Activated T-helper 1 cell treated with Interleukin-2 at 50 U/mL for 16 hours (primary cell): ENCODE measurements at places on chromosomes 2 and 18.
A peak's percentile ranks its signal among the peaks of the same experiment; 100 is the strongest.

DNA sequence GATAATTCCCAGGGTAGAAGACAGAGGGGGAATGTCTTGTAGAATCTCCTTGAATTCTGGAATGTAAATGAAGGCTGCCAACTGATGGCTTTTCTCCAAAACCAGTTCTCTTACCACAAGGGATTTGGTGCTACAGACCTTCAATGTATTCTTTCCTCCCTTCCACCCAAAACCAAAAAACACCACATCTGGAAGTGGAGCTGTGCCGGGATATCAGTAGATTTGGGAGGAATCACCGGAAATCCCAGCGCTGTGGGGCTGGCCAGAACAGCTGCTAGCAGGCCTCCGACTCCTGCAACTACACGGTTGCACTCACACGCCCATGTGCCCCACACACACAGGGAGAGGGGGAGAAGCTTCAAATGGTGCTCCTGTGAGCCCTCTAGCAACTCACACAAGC lies 45.7 kb downstream of the RPL31 start:
- no peak for DNase-seq

- DNase-seq: no peak
Observed at GRCh38 chr18:9869715-9870430, 15.9 kb upstream of the TXNDC2 start.

DNA sequence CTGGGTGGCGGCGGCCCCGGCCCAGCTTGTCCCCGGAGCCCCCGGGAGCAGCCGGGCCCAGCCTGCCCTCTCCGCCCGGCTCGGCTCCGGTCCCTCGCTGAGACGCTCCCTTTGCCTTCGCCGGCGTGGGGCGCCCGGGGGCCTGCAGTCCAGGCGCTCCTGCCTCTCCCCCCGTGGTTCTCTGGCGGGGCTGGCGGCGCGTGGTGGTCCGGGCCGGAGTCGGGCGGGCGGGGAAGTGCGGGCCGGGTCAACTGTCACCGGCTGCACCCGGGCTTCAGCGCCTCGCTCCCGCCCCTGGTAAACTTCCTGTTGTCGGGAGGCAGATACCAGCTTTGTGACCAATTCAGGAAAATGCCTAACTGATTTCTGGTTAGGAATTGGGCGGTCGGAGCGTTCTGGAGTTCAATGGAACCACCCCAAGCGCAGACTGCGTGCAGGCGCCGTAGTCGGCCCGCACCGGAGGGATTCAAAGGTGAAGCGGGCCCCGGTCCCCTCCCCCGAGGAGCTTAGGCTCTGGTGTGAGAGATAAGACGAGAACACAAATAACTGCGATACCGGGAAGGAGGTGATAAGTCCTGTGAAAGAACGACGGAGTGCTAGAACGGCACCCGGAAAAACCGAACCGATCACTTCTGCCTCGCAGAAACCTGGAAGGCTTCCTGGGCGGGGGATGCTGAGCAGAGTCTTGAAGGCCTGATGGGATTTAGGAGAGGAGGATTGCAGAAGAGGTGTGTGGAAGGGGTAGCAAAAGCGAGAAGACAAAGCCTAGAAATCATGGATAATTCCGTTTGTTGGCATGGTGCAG lies 891 bp downstream of the CAB39 start:
- peak; percentile 24 for DNase-seq

DNA sequence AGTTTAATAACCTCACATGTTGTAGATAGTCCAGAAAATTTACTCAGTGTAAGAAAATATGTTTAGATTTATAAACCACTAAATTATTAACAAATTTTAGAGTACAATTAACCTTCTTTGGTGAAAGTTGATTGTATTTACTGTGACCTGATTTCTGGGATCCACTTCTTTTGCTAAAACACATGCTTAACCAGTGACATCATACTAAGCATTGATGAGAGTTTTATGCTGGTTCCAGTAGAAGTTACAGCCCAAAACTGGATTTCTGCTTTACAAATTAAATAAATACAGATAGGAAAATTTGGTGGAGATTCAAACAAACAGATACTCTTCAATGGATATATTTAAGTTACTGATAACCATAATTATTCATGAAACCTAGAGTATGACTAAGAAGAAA lies 40.9 kb downstream of the RBBP8 start:
- DNase-seq: no peak

DNA sequence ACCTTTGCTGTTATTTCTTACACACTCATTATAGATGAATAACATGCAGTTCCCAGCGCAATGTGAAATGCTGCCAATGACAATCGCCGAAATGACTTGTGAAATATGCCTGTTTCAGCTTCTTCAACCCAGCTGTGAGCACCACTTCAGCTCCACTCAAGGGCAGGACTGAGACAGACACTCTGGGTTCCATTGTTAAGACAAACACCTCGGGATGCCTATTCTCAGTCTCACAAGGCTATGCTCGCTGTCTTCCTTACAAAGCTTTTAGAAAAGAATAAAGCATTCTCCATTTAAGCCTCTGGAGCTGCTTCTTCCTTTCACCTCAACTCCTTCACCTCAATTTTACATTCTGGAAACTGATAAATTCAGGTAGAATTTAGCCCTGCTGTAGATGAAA lies 4.2 kb downstream of the CBLN2 start:
- DNase-seq: no peak

- no peak for DNase-seq
Observed at GRCh38 chr2:136351684-136352083, 233.7 kb upstream of the CXCR4 start.

DNA sequence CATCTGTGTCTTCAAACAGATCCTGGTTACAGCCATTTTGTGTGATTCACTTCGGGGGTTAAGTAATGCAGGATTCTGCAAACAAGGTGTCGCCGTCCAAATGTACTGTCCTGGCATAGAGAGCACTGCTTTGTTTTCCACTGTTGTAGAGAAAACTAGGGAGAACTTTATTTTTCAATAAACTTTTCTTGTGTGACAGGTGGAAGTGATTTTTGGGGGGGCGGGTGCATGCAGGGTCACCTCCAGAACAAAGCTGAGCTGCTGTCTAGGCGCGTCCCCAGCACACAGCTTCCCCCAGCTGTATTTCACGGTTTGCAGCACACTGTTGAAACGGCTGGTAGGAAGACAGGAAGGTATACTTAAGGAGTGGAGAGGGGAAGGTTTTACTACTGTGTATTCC lies 200.6 kb downstream of the MGAT5 start:
- DNase-seq: no peak

DNA sequence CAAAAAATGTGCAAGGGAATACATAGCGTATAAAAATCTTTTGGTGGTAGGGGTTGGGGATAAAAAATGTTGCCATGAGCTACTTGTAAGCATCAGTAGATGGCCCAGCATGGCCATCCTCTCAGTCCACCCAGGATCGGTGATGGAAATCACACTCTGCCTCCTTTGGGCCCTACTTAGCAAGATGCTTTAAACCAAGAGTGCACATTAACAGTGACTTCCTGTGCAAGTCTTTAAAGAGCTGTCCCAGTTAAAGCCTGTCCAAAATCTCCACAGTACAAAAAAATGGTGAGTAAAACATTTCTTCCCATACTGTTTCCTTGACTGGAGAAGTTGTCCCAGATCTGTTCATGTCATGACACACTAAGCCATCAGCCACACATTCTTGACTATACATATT lies 18.0 kb downstream of the ANKRD44 start:
- no peak for DNase-seq

DNA sequence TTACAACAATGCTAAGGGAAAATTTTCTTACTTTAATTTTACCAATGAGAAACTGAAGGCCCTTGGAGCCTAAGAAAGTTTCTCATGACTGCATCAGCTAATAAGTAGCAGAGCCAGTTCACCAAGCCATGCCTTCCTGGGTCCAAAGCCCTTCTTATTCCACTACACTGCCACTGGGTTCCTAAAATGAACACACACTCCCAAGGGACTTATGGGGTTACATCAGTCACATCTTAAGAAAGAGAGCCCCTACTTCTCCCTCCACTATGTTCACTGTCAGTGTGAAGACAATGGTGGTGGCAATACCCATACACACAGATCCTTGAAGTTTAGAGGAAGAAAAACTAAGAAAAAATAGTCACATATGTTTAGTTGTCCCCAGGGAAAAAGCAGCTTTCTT lies 20.6 kb downstream of the MBD2 start:
- DNase-seq: no peak

GRCh38 chr2:94984964-94985575 lies 40.4 kb upstream of the MAL start:
- DNase-seq: no peak

DNA sequence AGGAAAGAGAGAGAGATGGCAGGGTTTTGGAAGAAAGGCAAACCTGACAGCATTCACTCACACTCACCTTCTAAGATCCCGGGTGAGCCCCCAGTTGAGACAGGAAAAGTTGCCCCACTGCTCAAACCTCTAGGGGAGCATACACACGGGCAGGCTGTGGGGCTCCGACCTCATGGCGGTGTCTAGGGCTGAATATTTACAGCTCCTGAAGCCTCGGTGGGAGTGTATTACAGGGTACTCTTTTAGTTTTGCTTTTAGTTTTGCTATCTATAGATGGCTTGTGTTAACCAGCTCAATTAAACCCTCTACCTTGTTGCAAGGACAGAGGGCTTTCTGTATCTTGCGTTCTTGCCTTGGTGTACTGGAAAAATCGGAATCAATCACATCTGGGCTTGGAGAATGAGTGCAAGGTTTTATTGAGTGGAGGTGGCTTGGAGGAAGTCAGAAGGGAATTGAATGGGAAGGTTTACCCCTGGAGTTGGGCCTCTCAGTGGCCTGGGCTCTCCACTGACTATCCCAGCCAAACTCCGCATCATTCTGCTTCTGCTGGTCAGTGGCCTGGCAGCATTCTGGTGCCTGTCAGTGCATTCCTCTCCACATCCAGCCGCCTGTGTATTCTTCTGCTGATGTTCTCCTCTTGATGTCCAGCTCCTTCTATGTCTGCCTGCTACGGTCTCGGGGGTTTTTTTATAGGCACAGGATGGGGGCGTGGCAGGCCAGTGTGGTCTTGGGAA lies 10.1 kb upstream of the IFIH1 start:
- no peak for DNase-seq

DNA sequence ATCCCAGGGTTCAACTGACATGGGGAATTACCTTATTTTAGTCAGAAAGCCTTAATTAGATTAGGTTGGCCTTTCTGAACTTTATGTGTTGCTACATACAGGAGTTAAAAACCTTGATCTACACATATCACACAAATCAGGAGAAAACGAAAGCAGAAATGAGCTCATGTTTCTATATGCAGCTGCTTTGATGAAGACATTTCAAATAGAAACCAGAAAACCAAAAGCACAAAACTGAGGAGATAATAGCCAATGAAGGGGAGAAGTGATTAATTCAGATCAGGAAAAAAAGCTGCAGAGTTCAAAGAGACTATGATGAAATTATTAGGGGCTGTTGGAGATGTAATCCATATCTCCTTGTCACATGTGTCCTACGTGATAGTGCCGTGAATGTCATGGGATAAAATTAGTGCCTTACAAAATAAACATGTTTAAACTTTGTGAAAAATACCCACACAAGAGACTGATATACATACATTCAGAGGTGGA lies 255.0 kb downstream of the CAMKMT start:
- DNase-seq: no peak

- DNase-seq: no peak
Observed at GRCh38 chr2:9099341-9099751, 95.9 kb upstream of the MBOAT2 start.

GRCh38 chr2:86617153-86617552 lies 6.5 kb downstream of the RNF103 start:
- DNase-seq: no peak

GRCh38 chr2:236982693-236983455 lies 102.8 kb upstream of the COPS8 start:
- no peak for DNase-seq

DNA sequence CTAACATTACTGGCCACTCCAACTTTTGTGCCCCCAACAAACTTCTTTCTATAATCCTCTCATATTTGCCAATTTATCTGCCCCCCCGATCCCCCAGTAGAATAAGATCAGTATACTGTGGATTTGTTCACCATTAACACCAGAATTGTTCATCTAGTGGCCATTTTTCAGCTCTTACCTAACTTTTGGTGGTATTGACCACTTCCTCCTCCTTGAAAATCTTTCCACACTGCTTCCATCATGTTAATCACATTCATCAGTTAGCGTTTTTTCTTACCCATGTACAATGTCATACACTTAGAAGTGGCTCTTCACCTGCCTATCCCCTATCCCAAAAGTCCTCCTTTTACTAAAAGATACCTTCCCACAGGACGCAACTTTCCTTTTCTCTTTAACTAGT lies 6.1 kb downstream of the IMPACT start:
- no peak for DNase-seq

GRCh38 chr2:100919316-100919715 lies 82.8 kb upstream of the RPL31 start:
- DNase-seq: no peak
